ENCODE measurements at places on chromosomes 12 and 14.

- DNase-seq, result no peak
Measured at GRCh38 chr14:95023886-95024285, 133.4 kb downstream of the DICER1 start.

GRCh38 chr12:1147821-1148220 lies 156.8 kb downstream of the ERC1 start:
- DNase-seq, result no peak

DNA sequence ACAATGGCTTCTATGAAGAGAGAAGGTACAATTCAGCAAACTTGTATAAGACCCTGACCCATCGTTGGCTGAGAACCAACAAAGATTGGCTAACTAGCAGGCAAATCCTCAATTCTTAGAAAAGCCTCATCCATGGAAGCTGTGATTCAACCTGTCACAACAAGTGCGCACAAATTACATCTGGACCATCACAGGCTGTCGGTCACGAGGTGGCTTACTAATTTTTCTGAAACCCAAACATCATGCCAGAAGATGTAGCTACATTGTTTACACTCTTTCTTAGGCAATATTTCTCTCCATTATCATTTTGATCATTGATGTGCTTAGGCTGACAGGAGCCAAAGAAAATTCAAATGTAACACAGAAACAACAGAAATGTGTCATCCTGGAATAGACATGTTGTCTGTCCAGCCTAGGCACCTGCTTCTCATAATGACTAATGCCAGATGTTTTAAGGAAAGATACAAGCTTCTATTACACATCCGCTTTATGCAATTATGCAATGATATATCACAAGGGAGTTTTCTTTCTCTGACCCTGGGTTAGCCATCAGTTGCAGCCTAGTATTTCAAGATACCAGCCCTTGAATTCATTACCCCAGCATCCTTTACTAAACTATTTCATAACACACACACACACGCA lies 92.9 kb upstream of the DIO2 start:
- DNase-seq, result no peak

DNA sequence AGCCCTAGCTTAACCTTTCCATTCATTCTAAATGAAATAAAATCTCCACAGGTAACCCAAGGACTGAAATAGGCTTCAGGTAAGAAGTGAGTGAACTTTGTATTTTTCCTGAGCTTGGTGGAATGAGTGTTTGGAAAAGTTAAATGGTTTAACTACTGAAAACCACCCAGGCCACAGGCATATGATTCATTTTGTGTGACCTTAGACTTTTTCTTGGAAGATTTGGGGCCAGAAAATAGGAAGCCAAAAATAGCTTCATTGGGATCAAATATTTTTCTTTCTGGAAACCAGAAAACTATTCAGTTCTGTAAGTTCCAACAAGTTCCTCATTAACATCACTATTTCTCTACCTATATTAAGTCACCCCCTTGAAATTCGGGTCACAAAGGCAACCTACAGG lies 212.6 kb downstream of the PCNX1 start:
- no peak for DNase-seq

- no peak for DNase-seq
Measured at GRCh38 chr12:10052193-10052913, 21.9 kb downstream of the CLEC9A start.

- no peak for DNase-seq
Measured at GRCh38 chr12:95474660-95474958, 657 bp downstream of the METAP2 start.

GRCh38 chr14:61325166-61325565 lies 3.8 kb downstream of the PRKCH start:
- DNase-seq, result no peak

DNA sequence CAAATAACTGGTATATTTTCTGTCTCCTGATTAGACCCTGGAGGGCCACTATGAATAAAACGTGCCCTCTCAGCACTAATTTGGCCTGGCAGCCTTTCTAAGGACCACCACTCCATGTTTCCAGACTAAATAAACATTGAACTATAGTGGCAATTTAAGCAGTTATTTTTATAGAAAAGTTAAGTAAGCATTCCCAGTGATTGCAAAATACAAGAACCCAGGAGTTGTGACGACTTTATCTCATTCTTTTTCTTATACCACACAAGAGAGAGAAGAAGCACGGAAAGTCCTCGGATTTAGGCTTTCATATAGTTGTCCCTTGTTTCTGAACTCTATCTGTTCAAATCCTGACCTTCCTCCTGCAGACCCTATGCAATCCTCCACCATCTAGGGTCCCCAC lies 23.1 kb upstream of the STRAP start:
- DNase-seq, result no peak

DNA sequence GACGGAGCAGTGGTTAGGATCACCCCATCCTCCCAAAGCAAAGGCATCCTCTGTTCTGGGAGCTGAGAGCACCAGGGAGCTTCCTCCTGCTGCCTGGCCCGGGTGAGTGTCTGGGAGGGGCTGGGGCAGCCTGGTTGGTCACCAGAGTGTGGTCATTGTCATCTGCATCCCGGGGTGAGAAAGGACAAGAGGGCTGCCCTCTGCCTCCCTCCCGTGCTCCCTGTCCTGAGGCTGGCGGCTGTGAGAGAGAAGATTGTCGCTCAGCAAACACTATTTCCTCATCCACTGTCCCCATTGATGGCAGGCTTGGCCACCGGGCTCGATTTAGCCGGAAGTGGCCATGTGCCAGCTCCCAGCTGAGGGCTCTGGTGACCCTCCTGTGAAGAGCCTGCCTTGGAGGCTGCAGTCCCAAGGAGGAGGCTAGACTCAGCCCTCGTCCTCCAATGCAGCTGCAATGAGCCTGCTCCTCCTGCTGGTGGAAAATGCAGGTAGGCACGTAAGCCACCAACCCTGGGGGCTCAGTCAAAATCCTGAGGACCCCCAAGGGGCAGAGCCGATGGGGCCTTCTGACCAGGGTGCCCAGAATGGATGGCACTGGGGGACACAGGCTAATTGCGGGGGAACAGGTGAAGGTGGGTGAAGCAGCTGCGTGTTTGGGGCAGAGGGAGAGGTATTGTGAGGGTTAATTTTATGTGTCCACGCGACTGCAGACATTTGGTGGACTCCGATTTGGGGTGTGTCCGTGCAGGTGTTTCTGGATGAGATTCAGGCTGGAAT lies 155.7 kb downstream of the KIF26A start:
- no peak for DNase-seq

GRCh38 chr12:53552361-53553327 lies 45.4 kb upstream of the NPFF start:
- no peak for DNase-seq

DNA sequence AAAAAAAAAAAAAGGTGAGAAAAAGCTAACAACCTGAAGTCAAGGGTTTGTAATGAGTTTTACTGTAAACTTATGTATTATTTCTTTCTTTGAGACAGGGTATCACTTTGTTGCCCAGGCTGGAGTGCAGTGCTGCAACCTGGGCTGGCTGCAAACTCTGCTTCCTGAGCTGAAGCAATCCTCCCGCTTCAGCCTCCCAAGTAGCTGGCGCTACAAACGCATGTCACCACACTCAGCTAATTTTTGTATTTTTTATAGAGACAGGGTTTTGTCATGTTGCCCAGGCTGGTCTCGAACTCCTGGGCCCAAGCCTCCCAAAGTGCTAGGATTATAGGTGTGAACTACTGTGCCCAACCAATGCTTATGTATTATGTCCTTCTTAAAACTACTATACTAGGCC lies 9.2 kb downstream of the ATF7 start:
- no peak for DNase-seq

DNA sequence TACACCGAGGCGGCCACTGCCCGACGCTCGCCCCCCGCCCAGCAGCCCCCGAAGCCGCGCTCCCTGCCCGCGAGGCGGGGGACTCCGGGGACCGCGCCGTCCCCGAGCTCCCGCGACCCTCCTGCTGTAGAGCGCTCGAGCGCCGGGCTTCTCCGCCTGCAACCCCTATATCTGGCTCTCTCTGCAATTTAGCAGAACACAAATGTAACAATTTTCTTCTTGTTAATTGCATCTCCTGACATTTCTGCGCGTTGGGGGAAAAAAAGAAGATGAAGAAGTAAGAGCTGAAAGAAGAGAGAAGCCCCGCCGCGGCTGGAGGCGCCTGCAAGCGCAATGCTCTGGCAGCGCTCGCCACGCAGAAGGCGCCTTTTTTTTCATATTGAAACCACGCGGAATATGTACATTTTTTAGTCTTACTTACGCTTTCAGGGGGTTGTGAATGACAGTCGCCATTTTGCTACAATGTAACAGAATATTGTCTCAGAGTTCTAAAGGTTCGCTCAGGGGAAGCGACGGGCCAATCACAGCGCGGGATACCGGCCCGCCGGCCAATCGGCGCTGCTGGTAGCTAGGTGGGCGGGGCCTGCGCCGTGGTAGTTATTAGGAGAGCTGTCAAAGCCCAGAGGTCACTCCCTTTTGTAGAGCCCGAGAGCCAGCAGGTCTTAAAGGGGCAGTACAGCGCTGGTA lies at the start of gene DPF3:
DPF3 (minus strand) TSS at position 466 of the 687 bp plus-strand sequence; CDS start at position 453, 13 bp downstream.
- DNase-seq, result peak; percentile 92

GRCh38 chr12:76697849-76698248 lies 66.1 kb upstream of the ZDHHC17 start:
- no peak for DNase-seq

DNA sequence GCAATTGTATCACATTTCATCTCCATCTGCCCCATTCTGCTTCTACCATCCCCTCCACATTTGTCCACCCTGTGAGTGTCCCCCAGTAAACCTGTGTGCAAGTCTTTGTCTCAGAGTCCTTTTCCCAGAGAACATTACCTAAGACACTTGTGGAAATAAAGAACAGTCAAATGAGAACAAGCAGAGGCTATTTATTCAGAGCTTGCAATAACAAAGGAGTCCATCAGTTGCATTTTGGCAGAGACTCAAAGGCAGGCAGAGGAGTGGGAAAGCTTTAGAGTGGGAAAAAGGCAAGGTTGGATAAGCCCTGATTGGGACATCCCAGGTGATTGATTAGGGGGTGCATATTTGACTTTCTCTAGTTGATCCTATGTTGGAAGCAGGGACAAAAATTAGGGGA lies 18.2 kb upstream of the PPFIBP1 start:
- no peak for DNase-seq

DNA sequence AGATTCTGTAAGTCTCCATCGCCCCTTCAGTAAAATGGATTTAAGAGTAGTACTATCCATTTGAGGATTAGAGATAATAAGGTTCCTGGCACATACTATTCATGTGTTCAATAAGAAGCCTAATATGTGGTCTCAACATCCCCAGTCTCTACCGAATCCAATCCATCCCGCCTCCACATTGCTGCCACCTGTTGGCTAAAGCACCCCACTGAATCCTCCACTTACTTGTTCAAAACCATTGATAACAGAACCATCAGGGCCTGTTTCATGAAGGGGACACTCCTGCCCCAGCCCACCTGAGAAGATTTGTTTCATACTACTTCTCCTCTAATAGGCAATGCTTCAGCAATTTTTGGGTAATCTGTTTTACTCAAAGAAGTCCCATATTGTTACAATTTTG lies 147.5 kb downstream of the SLC2A13 start:
- DNase-seq, result no peak

GRCh38 chr14:59292921-59293534 lies 104.6 kb downstream of the DAAM1 start:
- DNase-seq, result no peak

DNA sequence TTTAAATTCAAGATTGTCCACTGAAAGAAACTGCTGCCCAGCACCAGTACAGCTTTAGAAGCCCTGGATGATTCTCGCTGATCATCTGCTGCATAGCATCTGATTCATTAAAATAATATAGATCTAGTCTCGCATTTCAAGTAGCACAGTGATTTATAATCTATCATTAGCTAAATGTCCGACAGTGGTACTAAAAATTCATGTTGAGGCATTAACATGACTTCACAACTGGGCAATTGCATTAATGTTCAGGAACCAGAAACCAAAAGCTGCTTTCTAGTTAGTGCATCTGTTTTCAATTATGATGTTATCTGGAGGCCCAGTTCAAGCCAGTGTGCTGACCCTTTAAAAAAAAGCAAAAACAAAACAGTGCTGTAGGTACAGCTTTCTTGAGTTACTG lies 1987.2 kb upstream of the SEL1L start:
- DNase-seq, result peak; percentile 13

DNA sequence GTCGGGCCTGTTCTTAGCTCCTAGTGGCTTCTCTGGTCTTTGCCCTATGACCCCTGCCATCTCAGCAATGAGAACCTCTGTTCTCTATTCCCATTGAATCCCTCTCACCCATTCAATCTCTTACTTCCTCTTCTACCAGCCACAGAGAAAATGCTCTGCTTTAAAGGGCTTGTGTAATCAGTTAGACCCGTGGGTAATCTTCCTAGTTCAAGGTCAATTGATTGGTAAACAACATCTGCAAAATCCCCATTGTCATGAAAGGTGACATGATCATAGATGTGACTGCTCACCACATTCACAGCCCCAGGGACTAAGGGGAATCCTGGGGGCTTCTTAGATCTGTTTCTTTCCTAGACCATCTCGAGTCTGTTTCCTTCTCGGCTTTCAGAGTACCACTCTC lies 7.2 kb upstream of the CCDC197 start:
- DNase-seq, result no peak

DNA sequence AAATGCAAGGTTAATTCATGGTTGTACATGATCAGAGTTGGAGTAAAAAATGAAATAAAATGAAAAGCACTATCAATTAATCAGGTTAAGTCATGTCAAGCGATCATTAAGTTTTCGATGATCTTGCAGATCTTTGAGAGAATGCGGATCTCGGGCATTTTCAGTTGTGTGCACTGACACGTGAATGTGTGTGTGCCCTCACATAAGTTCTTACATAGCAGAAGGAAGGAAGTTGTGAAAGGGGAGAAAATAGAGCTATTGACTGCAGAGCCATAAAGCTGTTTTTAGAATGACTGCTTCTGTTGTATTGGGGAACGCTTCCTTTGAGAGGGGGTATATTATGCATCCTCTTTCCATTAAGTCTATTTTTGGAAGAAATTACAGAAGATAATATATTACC lies 101.3 kb downstream of the HMGA2 start:
- no peak for DNase-seq

- DNase-seq, result no peak
Measured at GRCh38 chr14:53596853-53597525, 359.6 kb downstream of the BMP4 start.

DNA sequence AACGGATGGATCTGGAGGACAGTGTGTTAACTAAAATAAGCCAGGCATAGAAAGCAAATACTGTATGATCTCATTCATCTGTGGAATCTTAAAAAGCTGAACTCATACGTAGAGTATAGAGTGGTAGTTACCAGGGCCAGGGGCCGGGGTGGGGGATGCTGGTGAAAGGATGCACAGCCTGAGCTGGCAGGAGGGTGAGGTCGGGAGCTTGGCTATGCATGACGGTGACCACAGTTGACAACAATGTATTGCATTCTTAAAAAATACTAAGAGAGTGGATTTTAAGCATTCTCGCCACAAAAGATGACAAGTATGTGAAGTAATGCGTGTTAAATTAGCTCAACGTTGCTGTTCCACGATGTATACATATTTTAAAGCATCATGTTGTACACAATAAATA lies 351.3 kb downstream of the TMEM121 start:
- DNase-seq, result no peak

DNA sequence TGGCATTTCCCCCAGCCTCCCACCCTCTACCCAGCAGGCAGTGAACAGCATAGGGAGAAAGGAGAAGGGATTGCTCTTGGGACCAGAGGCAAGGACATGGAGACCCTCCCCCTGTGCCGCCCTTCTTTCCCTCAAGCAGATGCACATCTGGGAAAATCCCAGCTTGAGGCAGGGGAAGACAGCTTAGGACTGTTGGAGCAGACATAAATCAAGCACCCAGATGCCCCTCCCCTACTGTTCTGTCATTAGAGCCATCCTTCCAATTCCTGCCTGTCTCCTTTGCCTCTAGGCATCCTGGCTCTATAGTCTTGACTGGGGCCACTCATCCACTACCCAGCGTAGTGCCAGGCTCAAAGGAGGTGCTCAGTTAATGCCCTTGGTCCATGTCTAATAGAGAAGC lies 7.5 kb upstream of the CISTR start:
- DNase-seq, result no peak

GRCh38 chr14:101028971-101029667 lies 125.6 kb upstream of the RTL1 start:
- no peak for DNase-seq
